Memory B cell (primary cell): ENCODE measurements at places on chromosomes 5 and 9.
A peak's percentile ranks its signal among the peaks of the same experiment; 100 is the strongest.

DNA sequence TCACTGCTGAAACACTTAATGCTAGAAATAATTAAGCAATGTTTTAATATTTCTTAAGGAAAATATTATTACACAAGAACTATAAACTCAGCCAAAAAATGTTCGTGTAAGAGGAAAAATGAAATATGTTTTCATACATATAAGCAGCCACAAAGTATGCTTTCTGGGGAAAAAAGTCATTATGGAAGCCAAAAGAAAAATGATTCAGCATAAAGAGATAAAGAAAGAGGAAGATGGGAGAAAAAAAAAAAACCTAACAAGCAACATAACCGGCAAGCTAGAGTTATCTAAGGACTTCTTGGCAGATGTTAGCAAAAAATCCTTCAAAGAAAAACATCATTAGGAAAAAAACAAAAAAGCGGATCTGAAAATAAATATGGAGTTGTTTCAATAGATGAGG is 179.1 kb downstream of the MUSK start:
- H3K36me3 ChIP-seq = no peaks in the 10 kb centered on the region
- H3K4me3 ChIP-seq = no peak overlapping the region
- H3K4me1 ChIP-seq = no peaks in the 10 kb centered on the region
- peaks cover 3% of the 10 kb centered on the region for H3K27me3 ChIP-seq
- no peak overlapping the region for H3K27ac ChIP-seq
- no peak for DNase-seq

DNA sequence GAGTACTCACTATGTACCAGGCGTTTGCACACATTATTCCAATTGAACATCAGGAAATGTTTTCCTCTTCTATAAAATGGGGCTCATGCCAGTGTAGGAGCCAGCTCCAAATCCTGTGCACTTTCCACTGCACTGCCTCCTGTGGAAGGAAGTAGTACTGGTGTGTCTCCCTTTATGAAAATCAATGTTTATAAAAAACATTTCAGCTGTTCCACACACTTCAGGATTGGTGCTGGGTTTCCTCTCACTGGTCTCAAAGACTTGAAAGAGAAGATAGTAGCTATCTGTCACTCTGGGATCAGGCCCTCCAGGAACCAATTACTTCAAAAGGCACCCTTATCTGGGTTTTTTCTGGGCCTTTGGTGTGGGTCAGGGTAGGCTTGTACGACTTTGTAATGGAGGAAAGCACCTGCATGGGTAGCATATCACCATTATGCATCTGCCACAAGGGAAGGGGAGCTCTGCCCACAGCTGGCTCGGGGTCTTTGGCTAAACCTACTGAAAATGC is 32.5 kb downstream of the RAB14 start:
- H3K27ac ChIP-seq = no peak overlapping the region
- H3K4me1 ChIP-seq = no peaks in the 10 kb centered on the region
- DNase-seq = no peak
- H3K27me3 ChIP-seq = no peaks in the 10 kb centered on the region

- H3K36me3 ChIP-seq = no peaks in the 10 kb centered on the region
- H3K4me3 ChIP-seq = no peak overlapping the region
- no peak for DNase-seq
- no peak overlapping the region for H3K27ac ChIP-seq
- H3K27me3 ChIP-seq = no peaks in the 10 kb centered on the region
These were observed 644.6 kb downstream of the PRR16 start for GRCh38 chr5:121108725-121109124.

- H3K27ac ChIP-seq = no peak overlapping the region
- H3K36me3 ChIP-seq = no peaks in the 10 kb centered on the region
- DNase-seq = no peak
- H3K4me1 ChIP-seq = peaks cover 8% of the 10 kb centered on the region
- no peak overlapping the region for H3K4me3 ChIP-seq
These were observed 73.2 kb downstream of the MVB12B start for GRCh38 chr9:126399789-126400188.

DNA sequence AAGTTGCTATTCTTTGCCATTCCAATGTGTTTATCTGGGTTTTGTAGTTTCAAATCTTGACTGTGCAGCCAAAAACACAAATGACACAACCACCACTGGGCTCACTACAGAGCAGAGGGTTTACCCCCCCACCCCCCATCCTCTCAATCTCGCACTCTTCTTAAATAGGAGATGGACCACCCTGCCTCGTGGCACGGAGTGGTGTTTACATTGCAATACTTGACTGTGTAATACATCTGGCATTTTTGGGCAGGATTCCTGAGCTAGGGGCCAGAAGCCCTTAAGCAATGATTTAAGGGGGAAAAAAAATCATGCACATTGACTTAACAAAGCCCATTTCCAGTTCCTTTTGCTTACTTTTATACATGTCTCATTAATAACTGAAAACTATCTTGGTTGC is 19.0 kb downstream of the PTCH1 start:
- H3K4me1 ChIP-seq = peaks cover 13% of the 10 kb centered on the region
- H3K27me3 ChIP-seq = peaks cover 4% of the 10 kb centered on the region
- H3K4me3 ChIP-seq = no peak overlapping the region
- no peak for DNase-seq

GRCh38 chr5:60540856-60541805 is 158.8 kb downstream of the DEPDC1B start:
- peak overlapping the region; percentile 94 for H3K27ac ChIP-seq
- no peaks in the 10 kb centered on the region for H3K27me3 ChIP-seq
- H3K4me1 ChIP-seq = peaks cover 41% of the 10 kb centered on the region
- DNase-seq = peak; percentile 30

- no peaks in the 10 kb centered on the region for H3K4me1 ChIP-seq
- no peaks in the 10 kb centered on the region for H3K36me3 ChIP-seq
- no peak overlapping the region for H3K27ac ChIP-seq
- no peak for DNase-seq
- no peak overlapping the region for H3K4me3 ChIP-seq
These were observed 65.2 kb downstream of the TMC1 start for GRCh38 chr9:72586388-72587130.

DNA sequence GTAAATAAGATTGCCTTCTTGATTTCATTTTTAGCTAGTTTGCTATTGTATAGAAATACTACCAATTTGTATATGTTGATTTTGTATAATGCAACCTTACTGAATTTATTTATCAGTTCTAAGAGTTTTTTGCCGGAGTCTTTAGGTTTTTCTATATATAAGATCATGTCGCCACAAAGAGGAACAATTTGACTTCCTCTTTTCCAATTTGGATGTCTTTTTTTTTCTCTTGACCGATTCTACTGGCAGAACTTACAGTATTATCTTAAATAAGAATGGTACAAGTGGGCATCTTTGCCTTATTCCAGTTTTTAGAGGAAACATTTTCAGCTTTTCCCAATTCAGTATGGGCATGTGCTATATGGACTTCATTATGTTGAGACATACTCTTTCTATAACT is 624.7 kb upstream of the ACO1 start:
- no peaks in the 10 kb centered on the region for H3K4me1 ChIP-seq
- no peaks in the 10 kb centered on the region for H3K36me3 ChIP-seq
- H3K4me3 ChIP-seq = no peak overlapping the region
- H3K27me3 ChIP-seq = no peaks in the 10 kb centered on the region
- no peak for DNase-seq

GRCh38 chr5:40347981-40348725 is 331.6 kb upstream of the PTGER4 start:
- no peaks in the 10 kb centered on the region for H3K27me3 ChIP-seq
- no peak overlapping the region for H3K4me3 ChIP-seq
- DNase-seq = no peak
- H3K27ac ChIP-seq = no peak overlapping the region

DNA sequence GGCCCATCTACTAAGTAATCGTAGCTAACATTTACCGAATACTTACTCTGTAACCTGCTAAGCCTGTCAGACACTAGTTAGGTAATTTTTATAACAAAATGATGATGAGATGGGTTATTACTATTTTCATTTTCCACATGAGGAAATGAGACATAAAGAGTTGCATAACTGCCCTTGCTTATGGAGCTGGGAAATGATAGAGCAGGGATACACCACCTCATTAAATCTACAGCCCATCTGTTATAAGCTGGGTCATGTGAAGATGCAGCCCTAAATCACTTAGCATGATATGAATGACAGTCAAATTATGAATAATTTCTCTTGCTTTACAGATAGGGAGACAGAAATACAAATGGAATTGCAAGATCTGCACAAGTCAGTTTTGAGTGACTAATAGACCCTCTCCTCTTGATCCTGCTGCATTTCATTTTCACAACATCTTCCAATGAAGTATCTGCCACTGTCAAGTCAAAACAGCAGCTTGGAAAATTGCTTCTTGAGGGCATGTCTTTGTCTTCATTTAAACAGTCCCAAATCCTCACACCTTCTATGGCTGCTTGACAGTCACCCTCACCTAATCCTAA is 364.7 kb downstream of the PRELID2 start:
- H3K4me3 ChIP-seq = no peak overlapping the region
- no peak overlapping the region for H3K27ac ChIP-seq
- H3K27me3 ChIP-seq = no peaks in the 10 kb centered on the region
- H3K36me3 ChIP-seq = no peaks in the 10 kb centered on the region

DNA sequence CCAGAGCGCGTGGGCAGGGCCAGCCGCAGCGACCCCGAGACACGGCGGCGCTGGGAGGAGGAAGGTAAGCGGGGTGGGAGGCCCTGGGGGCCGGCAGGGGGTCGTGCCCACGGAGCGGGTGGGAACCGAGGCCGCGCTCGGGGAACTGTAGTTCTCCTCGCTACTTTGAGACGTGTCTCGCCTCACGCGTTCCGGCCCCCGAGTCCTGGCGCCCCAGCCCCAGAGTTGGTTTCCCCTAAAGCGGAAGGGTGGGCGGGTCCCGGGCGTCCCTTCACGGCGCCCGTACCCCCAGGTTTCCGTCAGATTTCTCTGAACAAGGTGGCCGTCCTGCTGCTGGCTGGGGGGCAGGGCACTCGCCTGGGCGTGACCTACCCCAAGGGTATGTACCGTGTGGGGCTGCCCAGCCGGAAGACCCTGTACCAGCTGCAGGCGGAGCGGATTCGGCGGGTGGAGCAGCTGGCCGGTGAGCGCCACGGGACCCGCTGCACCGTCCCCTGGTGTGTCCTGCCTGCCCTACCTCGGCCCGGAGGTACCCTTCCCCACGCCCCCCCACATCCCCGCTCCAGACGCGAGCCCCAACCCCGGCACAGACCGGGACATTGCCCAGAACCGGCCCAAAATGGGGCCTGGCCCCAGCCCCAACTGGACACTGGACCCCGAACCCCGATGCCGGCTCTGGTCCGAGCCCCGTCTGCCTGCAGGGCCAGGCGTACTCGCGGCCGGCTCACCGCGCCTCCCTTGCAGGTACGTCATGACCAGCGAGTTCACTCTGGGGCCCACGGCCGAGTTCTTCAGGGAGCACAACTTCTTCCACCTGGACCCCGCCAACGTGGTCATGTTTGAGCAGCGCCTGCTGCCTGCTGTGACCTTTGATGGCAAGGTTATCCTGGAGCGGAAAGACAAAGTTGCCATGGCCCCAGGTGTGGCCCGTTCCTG is 709 bp downstream of the UAP1L1 start:
- H3K4me1 ChIP-seq = peaks cover 8% of the 10 kb centered on the region
- no peak for DNase-seq
- H3K4me3 ChIP-seq = peak overlapping the region; percentile 80
- no peak overlapping the region for H3K27ac ChIP-seq
- H3K36me3 ChIP-seq = peaks cover 3% of the 10 kb centered on the region
- H3K27me3 ChIP-seq = no peaks in the 10 kb centered on the region

- DNase-seq = no peak
- no peak overlapping the region for H3K27ac ChIP-seq
These were observed 216.8 kb downstream of the TUSC1 start for GRCh38 chr9:25461416-25461815.

DNA sequence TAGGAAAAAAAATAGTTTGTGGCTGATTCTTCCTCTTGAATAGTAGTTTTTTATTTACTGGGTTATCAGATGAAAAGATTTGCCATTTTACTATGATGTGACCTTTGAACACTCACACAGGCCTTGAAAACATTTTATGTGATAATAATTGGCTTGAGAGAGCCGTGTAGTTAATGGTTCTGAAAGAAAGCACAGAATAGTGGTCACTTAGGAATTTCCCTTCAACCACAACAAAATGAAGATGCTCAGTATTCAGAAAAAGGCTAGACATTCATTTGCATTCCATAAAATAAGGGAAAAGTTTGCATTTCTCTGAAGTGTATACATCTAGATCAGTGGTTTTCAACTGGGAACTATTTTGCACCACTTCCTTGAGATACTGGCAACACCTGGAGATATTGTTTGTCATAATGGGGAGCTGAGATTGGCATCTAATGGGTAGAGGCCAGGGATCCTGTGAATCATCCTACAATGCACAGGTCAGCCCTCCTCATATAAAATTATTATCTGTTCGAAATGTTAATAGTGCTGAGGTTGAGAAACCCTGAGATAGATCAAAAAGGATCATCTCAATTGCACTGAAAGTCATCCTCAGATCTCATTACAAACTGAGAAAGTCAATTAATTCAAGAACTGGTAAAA is 446.4 kb upstream of the CCNG1 start:
- no peaks in the 10 kb centered on the region for H3K36me3 ChIP-seq
- no peak overlapping the region for H3K27ac ChIP-seq
- no peak overlapping the region for H3K4me3 ChIP-seq
- DNase-seq = no peak

- H3K4me3 ChIP-seq = no peak overlapping the region
- no peak overlapping the region for H3K27ac ChIP-seq
- peaks cover 3% of the 10 kb centered on the region for H3K27me3 ChIP-seq
- no peaks in the 10 kb centered on the region for H3K4me1 ChIP-seq
- no peaks in the 10 kb centered on the region for H3K36me3 ChIP-seq
- DNase-seq = no peak
These were observed 140.3 kb downstream of the OLFM1 start for GRCh38 chr9:135227641-135228251.

DNA sequence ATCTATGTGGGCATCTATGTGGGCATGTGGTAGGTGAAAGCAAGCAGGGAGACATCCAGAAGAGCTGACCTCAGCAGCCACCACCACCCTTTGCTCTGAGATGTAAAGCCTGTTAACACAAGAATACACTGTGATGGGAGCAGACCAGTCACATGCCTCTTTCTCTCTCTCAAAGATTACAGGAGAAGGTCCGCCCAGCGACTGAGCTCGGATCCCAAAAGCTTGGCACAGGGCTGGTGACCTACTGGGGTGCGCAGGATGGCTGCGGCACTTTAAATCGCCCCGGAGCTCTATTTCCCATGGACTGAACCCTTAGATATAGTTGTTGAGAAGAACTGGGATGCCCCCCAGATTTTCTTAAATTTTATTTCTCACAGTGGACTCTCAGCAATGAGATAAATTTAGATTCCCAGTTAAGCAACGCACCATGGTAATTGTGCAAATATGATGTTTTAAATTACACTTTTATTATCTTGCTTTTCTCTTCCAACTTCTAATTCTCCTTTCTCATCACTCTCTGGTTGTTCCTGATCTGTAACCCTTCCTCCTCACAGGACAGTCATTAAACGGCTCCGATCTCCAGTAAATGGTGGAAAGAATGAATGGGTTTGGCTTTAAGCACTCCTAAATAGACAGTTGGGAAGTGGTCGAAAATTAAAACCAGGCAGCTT is 37.7 kb upstream of the ICE1 start:
- H3K36me3 ChIP-seq = peaks cover 2% of the 10 kb centered on the region
- H3K4me1 ChIP-seq = no peaks in the 10 kb centered on the region
- H3K4me3 ChIP-seq = no peak overlapping the region
- H3K27me3 ChIP-seq = no peaks in the 10 kb centered on the region
